Activated CD4-positive, alpha-beta T cell treated with anti-CD3 and anti-CD28 coated beads, Interleukin-2, amount 50 U/mL, for 1 hour (primary cell): ENCODE measurements at places on chromosomes 5 and 9.

- no peak for DNase-seq
Observed at GRCh38 chr9:93911136-93911745, 43.9 kb downstream of the BARX1 start.

DNA sequence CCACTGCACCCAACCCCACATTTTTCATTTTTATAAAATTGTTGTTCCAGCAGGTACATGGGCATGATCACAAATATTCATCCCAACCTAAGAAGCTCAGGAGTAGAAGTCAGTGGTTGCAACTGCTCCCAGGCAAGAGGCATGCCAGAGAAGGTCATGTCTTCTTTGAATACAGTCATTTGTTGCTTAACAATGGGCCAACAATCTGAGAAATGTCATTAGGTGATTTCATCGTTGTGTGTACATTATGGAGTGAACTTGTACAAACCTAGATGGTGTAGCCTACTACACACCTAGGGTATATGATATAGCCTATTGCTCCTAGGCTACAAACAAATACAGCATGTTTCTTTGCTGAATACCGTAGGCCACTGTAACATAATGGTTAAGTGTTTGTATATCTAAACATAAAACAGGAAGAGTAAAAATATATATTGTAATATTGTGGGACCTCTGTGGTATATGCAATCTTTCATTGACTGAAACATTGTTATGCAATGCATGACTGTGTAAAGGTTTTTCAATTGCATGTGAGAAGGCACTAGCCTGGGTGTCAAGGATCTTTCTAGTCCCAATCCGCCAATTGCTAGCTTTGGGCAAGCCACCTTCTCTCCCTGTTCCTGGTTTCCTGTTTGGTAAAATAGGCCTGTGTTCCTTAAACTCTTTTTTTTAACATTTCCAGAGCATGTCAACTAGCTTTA is 27.6 kb downstream of the ATP10B start:
- no peak for DNase-seq

DNA sequence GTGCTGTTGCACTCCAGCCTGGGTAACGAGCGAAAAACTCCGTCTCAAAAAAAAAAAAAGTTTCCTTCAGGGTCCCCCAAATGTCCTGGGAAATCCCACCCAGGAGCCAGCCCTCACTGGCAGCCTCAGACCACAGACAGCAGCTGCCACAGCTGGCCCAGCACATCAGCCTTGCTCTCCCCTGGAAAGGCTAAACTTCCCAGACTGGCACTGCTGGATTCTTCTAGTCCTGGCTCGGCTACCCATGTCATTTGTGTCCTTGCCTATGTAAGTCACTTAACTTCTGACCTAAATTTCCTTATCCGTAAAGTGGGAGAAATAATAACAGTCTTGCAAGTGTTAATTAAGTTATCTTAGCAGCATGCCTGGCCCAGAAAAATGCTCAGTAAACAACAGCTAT is 8.6 kb upstream of the PRRC2B start:
- DNase-seq: no peak

GRCh38 chr5:112863549-112863948 is 2.5 kb downstream of the SRP19 start:
- DNase-seq: no peak

- no peak for DNase-seq
Observed at GRCh38 chr5:31957151-31957550, 217.0 kb downstream of the GOLPH3 start.

DNA sequence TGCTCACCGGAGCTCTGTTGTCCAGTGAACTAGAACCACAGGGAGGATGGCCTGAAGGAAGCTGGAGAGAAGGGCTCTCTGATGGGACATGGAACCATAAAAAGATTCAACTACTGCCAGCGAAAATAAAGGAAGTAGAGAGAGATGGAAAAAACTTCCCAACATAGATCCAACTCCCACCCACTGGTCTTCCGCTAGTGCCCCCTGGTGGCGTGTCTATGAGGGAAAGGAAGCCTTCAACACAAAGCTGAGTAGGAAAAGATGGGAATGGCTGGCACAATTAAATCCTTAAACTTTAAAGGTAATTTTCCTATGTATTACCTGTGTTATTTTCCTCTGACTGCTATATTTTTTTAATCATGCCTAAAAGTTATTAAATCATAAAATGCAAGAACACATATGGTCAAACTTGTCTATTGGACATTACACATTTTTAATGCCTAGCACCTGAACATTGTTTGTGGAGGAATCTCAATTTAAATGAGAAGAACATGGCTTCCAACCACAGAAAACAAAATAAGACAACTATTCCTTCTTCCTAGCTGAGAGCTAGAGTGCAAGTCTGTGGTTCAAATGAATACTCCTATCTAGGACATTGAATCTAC is 51.5 kb downstream of the CEP120 start:
- peak; percentile 18 for DNase-seq

DNA sequence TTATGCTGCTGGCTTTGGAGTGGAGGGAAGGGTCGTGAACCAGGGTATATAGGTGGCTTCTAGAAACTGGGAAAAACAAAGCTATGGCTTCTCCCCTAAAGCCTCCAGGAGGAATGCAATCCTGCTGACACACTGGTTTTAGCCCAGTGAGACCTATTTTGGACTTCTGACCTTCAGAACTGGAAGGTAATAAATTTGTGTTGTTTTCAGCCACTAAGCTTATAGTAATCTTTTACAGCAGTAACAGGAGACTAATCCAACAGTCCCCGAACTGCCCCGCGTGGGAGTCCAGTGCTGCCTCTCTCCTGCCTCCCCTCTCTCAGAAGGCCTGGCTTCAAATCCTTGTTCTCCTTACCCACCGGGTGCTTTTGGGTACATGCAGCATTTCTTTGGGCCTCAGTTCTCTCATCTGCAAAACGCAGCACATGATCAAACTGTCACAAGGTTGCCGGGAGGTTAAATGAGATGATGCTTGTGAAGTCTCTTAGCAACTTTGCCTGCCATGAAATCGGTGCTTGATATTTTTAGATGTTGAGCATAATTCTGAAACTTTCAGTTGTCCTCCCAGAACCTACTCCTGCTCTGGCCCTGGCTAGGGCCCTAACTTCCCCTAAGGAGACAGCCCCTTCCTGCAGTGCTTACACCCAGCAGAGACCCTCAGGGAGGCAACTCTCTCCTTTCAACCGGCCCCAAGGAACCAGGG is 127.3 kb upstream of the BOD1 start:
- DNase-seq: no peak

- no peak for DNase-seq
Observed at GRCh38 chr9:77808751-77809081, 160.6 kb upstream of the GNA14 start.

- no peak for DNase-seq
Observed at GRCh38 chr5:153900703-153901395, 137.9 kb downstream of the FAM114A2 start.

DNA sequence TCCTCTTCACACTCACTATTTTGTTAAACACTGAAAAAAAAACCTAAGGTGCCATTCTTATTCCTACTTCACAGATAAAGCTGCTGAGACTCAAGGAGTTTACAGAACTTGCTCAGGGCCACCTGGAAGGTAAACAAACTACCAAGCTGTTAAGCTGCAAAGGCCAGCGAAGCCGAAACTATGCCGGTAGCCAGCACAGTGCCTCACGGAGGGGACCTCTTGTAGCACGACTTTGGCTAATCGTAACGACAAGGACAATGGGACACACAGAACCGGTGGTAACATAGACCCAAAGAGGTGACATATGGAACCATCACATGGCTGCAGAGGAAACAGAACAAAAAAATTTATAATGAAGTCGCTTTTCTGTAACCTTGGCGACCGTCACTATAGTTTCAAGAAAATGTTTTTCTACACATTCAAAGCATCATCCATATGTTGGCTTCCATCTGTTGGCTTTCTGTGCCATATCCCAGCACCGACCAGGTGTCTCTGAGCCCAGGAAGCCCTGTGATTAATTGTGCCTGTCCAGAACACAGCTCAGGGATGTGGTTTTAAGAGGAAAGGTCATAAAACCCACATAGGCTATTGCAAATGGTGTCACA is 60.3 kb downstream of the S1PR3 start:
- no peak for DNase-seq

DNA sequence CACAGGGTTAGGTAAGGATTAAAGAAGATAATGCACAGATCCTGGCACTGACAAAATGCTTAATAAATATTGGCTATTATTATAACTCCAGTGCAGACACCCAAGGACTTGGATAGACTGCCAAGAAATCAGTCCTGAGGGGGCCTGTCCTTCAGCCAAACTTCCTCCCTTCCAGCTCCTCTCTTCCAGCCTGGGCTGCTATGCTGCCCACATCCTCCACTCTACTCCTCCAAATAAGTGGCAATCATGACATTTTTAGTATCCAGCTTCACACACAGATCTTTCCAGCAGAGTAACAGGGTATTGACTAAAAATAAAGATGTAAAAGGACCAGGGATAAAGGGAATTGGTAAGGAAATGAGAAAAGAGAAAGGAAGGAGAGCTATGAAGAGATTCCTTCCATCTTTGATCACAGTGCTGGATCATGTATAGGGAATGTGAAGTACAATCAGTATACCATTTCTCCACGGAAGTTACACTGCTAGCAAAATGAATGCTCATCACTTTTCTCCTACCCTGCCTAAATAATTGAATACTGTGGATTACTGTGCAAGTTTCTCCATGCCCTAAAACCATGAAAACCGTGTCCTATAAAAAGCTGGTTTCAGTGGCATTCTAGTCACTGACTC is 136.0 kb upstream of the OSMR start:
- DNase-seq: no peak

DNA sequence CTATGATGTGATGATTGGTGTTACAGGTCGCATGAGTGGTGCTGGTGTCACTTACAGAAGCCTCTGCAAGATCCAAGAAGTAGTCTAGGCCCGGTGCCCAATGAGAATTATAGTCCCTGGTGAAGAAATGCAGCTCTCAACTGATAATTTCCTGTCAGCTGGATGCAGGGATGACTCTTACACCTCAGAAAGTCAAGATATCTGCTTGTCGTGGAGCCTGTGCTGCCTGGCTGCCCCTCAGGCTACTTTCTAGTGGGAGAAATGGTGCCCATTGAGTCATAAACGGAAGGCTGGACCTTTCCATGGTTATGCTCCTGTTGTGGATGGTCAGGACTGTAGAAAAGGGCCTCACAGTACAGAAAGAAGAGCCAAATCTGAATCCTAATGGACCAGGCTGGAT is 46.8 kb upstream of the NXNL2 start:
- DNase-seq: no peak

DNA sequence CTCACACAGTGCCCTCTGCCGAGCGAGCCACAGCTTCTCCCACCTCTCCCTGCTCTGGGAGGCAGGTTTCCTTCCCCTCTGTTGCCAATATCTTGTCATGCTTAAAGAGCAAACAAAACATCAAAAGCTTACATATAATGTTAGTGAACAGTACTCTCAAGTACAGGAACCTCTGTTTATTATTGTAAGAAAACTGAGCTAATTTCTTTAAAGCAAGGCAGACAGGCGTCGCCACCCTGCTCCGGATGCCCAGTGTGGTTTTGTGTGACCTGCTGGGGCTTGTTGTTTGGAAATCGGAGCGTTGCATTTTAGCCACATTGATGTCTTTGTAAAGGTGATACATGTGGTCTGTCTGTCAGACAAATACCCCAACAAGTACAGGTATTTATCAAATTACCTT is 401.4 kb upstream of the IRX1 start:
- no peak for DNase-seq

- no peak for DNase-seq
Observed at GRCh38 chr5:62211405-62211804, 94.6 kb upstream of the KIF2A start.

DNA sequence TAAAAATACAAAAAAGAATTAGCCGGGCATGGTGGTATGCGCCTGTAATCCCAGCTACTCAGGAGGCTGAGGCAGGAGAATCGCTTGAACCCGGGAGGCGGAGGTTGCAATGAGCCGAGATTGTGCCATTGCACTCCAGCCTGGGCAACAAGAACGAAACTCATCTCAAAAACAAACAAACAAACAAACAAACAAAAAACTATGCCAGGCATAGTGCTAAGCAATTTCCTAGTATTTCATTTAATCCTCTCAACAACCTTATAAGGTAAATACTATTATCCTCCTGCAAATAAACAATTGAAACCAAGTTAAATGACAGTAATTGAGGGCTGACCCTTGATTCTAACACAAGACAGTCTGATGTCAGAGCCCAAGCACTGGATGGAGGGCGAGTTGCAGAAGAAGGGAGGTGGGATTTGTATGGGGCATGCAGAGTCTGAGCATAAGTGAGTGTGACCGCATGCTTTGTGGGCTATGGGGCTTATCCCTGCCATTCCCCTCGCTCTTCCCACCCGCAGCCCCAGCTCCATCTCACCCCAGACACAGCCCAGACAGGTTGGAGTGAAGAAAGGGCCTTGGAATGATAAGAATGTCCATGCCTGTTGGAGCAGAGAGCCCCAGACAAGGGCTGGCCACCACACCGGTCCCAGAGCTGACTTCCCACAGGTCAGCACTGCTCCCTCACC is 24.3 kb upstream of the RPS14 start:
- no peak for DNase-seq

DNA sequence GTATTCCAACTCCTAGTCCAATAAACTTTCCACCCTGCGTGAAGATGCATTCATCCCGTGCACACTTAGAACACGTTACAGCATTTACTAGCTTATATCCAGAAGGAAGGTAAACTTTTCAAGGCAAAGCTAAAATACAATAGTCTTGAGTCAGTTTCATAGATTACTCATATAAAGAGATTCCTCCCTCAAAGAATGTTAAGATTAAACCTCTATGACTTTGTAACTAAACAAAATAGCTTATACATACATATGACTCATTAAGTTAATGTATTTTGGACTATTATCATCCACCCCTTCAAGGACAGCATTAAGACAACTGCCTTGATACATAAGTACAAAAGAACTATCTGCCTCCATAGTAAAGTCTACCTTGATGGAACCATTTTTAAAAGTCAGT is 36.1 kb downstream of the TLE1 start:
- no peak for DNase-seq

DNA sequence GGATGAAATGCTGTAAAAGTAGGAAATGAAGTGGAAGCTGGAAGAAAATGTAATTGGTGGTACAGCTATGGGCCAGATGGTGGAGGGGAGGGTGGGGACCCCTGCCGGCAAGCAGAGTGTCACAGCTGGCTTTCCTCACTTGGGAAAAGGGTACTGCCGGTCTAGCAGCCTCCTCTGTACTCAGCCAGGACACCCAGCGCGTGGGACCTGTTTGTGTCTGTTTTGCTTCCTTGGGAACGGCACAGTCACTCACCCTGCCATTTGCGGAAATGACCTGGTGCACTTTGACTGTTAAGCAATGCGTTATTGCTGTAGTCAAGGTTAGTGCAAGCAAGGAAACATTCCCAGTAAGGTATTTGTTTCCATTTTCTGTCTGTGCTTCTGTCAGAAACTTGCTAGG is 10.1 kb downstream of the TMEM252 start:
- no peak for DNase-seq
